ENCODE measurements at places on chromosomes 7 and 10.

DNA sequence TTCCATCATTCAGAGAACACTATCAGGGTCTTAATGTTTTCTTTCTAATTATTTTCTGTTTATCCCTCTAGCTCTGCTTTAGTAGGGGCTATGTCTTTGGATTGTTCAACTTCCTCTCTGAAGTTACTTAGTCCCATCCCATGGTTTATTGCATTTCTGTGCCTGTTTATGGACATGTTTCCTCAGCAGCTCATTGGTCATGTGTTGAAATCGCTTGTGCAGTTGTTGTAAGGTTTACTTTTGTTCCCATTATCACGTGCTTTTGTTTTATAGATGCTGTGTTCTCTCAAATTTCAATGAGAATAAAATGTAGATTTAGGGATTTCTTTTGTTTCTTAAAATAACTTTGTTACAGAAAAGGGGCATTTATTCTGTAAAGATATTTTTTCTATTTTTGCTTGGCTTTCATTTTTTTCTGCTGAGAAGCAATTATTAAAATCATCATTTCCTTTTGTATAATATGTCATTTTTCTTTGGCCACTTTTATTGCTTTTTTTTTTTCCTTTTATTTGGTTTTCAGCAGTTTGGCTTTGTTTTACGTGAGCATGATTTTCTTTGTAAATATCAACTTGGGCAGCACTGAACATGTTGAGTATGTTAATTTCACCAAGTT lies 110.9 kb downstream of the CCDC7 start:
- no peak for DNase-seq

GRCh38 chr10:103139803-103140202 lies 53.3 kb downstream of the NT5C2 start:
- no peak for DNase-seq

- DNase-seq = no peak
Observed at GRCh38 chr7:75028299-75028698, 45.3 kb downstream of the RCC1L start.

- DNase-seq = no peak
Observed at GRCh38 chr7:108331971-108332370, 124.3 kb downstream of the NRCAM start.

GRCh38 chr10:20289070-20289828 lies 473.0 kb downstream of the PLXDC2 start:
- no peak for DNase-seq

DNA sequence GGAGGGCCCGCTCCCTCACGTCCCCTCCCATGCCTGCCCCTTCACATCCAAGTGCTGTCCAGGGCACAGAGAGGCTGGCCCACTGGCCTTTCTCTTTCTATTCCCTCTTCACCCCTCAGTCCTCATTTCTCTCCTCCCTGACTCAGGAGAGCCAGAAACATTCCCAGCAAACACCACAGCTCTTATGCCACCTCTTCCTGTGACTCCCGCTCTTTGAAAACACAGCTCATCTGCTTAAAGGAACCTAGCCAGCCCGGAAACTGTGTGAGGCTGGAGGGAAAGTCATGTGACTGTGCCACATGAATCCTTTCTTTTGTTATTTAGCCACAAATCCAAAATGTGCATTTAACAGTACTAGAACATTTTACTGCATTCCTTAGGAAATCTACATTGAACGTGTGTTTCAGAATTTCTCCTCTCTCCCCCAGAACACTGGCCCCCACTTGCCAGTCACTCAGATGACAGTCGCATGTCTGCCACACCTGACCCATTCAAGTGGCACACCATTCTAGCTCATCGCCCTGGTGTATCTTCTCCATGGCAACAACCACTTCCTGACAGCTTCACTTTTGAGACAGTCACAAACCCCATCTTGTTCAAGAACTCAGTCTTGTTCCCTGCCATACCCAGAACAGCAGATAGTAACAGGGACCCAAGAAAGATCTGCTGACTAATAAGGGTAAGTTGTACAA lies 42.8 kb downstream of the GRB10 start:
- peak; percentile 13 for DNase-seq

DNA sequence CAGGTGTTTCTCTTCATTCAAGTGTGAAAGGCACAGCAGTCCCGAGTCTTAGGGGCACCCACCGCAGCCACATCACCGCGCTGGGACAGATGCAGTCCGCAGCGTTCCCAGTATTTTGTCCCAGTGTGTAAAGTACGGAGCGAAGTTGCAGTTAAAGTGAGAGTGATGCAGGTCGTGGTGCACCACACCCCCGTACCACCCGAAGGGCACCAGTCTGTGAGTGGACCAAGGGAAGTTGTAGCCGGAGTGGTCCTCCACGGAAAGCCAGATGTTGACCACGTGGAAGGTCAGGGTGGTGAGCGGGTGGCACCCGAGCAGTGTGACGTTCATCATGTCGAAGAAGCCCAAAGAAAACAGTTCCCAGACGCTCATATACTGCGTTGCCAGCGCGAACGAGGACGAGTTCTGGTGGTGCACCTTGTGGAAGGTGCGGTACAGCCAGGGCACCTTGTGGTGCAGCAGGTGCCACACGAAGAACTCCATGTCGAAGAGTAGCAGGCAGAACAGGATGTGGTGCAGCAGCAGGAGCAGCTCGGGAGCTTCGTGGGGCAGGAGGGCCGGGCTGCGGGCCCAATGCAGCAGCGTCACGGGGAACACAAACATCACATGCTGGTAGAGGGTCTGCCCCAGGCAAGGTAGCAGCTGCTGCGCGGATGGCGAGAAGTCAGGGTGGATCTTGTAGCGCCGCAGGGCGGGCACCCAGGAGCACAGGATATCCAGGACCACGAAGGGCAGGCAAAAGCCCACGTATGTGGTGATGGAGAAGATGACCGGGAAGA lies 526 bp downstream of the CH25H start:
- no peak for DNase-seq

GRCh38 chr10:125084191-125084613 lies 76.2 kb downstream of the CTBP2 start:
- no peak for DNase-seq

GRCh38 chr7:44116789-44117666 lies 6.3 kb downstream of the POLD2 start:
- DNase-seq = no peak

DNA sequence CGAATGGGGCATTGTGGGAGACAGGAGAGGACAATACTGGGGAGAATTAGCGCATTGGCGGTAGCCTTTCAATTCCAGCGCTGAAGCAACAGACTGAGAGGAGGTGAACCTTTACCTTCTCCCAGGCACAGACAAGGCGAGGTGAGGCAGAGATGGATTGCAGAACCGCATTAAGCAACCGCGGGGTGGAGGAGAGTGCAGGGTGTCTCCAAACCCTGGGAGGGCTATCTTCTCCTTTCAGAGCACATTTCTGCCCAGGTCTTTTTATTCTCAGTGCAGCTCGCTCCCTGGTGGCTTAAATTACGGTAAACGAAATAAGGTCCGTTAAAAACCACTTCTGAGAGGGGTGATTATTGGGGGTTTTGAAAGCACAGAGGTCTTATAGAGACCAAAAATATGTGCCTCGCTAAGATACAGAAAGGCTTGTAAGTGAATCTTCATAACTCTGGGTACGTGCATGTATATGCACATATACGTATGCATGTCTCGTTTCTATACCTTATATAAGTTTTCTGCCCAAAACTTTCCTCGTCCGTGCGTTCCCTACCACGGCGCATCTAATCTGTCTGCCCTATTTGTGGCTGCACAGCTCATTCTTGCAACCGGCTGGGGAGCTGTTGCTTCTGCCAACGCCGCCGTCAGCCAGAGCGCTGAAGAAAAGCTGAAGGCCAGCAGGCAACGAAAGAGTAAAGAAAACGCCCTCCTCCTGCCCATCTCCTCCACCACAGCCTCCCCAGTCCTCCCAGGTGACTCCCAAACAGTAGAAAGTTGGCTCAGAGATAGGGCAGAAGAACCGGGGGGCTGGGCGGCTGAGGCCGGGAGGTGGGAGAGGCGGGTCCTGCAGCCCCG lies 895 bp upstream of the ZNF804B start:
- no peak for DNase-seq

DNA sequence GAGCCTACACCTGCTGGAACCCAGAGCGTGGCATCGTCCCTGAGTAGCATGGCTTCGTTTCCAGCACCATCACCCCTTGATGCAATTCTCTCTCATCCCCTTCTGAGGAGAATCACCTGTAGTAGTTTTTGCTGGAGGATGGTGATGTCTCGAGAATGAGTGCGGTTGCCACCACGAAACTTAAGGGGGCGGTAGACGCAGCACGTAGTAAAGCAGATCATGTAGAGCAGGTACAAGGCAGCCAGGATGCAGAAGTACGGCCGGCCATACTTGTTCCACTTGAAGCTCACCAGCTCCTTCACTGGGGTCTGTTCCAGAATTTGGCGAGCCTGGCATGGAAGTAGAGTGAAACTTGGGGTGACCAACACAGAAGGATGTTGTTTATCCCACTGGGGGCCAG lies 8.1 kb downstream of the TRPV5 start:
- DNase-seq = no peak

DNA sequence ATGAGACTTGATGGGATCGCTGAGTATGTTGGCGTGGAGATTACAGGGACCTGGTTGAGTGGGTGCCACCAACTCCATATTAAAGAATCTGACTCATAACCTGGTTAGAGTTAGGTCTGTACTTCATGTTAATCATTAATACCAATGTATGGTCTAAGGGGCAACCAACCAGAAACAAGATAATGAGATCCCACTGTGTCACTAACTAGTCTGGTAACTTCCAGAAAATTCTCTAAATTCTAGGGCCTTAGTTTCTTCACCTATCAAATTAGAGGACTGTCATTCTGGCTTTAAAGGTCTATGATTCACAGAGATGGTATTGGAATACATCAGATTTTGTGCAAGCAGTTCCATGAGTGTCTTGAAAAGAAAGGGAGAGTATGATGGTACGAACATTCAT lies 102.2 kb downstream of the SNX10 start:
- no peak for DNase-seq

DNA sequence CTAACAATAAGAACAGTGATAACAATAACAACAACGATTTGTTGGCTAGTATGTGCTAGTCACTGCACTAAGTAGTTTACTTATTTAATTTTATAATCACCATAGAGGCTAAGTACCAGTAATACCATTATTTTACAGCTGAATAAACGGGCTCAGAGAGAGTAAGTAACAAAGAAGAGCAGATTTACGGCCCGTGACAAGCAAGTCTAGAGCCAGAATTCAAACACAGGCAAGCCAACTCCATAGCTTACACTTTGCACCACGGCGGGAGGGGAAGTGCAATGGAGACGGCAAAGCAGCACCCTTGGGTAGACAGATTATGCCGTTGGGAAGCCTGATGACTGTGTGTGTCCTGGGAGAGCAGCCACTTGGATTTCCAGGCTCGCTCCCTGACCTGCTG lies 1.2 kb upstream of the OR6V1 start:
- DNase-seq = no peak

- no peak for DNase-seq
Observed at GRCh38 chr7:102860351-102860811, 52.4 kb upstream of the LRRC17 start.

DNA sequence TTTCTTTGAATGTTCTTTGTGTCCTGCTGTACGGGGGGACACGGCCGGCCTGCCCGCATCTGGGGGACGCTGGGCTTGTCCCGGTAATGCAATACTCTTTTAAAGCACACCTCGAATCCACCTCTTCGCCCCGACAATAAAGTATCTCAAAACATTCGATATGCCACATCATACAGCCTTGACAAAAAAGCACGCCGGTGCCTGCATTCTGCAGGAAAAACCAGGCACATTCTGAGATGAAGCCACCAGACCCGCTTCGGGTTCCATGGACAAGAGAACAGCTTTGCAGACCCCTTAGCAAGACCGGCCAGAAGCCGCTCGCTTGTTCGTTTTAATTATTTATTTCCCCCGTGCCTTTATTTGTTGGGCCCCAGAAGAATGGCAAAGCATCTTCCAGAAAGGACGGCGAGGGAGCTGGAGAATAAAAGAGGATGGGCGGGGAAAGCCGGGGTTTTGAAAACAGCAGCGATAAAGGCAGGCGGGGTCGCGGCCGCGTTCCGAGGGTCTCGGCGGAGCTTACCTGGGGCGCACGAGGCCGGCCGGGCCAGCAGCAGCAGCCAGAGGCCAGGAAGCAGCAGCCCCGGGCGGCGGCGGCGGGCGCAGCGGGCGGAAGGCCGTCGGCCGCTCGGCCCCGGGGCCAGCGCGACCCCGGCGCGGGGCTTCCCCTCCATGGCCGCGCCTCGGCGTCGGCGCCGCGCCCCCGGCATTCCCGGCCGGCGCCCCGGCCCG lies 462 bp downstream of the KIAA1549 start:
- no peak for DNase-seq

- DNase-seq = no peak
Observed at GRCh38 chr10:65891073-65891981, 1034.5 kb upstream of the LRRTM3 start.

DNA sequence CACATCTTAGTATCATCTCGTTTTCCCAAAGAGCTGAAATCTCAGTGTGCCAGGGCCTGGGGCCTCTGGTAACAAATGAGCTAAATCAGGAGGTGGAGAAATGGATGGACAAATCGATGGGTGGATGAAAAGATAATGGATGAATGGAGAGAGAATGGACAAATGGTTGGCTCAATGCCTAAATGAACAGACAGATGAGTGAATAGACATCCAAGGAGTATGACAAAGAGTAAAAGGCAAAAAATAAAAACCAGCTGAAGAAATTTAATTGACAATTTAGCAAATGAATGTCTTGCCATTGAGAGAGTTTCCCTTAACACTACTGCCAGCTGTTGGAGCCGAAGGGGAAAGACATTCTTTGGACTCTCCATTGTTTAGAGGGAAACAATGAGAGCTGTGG lies 8.0 kb downstream of the SYCE1 start:
- DNase-seq = no peak

GRCh38 chr7:156559001-156559400 lies 81.6 kb upstream of the RNF32 start:
- no peak for DNase-seq

GRCh38 chr10:68600041-68600778 lies 40.1 kb downstream of the TET1 start:
- peak; percentile 1 for DNase-seq

GRCh38 chr7:108717781-108718180 lies 148.1 kb downstream of the DNAJB9 start:
- DNase-seq = no peak

- DNase-seq = no peak
Observed at GRCh38 chr10:21069929-21070700, 173.0 kb upstream of the NEBL start.

DNA sequence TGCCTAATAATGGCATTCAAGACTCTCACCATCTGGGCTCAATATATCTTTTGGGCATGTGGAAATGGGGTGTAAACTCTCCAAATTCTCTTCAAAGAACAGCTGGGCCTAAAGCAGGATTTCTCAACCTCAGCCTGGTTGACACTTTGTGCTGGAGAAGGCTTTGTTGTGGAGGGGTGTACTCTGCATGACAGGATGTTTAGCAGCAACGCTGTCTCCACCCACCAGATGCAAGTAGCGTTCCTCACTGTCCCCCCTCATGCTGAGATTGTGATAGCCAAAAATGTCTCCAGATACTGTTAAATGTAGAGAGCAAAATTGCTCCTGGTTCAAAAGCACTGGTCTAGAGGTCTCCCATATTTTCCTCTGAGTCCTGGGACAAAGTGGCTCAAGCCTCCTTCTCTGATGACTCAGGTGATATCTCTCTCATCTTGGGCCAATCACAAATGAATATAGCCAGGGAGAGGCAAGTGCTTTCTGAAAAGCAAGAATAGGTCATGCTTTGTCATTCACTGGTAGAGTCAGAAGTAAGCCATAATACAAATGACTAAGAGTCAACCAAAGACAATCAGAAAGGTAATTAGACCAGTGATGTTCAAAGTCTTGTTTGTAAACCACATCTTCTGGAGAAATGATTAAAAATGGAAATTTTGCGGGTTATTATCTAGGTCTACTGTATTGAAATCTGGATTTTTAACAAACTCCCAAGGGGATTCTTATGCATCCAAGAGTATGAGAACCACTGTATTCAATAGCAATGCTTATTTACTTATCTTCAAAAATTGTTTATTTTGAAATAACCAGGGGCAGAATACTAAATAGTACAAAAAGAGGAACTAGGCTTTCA lies 330.8 kb downstream of the PTEN start:
- DNase-seq = no peak

Data from stimulated activated CD4-positive, alpha-beta T cell treated with anti-CD3 and anti-CD28 coated beads, Interleukin-1b, Interleukin-23, amount 100 ng/mL, for 24 hours (primary cell).